NCI-H1694 treated with DMSO at 0.1 percent for 48 hours (cell line): ENCODE measurements at places on chromosomes 7 and 10.

- no peak for DNase-seq
Measured at GRCh38 chr10:51170518-51171245, 96.4 kb downstream of the PRKG1 start.

GRCh38 chr10:61986382-61986781 is 84.9 kb downstream of the ARID5B start:
- no peak for DNase-seq

DNA sequence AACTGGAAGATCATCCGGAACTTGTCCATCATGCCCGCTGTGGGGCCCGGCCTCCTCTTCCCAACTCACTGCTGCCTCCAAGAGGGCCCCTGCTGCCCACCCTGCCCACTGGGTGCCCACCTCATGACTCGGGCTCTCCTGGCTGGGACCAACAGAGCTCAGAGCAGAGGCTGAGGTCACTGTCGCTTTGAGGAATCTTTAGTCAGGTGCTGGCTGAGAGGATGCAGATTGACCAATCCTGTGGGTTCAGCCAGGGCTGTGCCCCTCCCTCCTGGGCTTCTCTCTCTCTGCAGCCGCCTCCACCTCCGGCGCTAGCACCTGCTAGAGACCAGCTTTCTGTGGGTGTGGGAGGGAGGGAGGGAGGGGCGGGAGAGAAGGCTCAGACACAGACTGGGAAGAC is at the start of gene CALHM1:
CALHM1 (minus strand) TSS at position 181 of the 400 bp plus-strand sequence; CDS start at position 32, 149 bp downstream.
- DNase-seq, result no peak

GRCh38 chr10:126373972-126374371 is 14.3 kb downstream of the ADAM12 start:
- no peak for DNase-seq

- DNase-seq, result peak; percentile 51
Measured at GRCh38 chr10:3043512-3044368, 23.6 kb upstream of the PFKP start.

GRCh38 chr10:4543938-4544533 is 282.0 kb upstream of the AKR1E2 start:
- no peak for DNase-seq

- DNase-seq, result no peak
Measured at GRCh38 chr10:36221101-36221500, 579.0 kb upstream of the FZD8 start.

DNA sequence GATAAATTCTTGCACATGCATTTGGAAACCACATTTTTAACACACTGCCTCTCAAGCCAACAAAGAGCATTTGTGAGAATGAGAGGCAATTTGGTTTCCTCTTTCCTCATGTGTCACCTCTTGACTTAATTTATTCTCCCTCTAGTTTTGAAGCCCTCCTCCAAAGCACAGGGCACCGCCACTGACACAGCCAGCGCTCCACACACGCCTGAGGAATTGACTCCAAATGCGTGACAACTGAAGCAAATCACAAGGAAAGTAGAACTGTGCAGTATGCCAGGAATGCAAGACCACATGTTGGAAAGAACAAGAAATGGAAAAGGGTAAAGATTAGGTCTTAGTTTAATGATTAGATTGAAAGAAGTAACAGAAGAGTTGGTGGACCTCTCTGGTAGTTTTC is 173.3 kb downstream of the LSM5 start:
- DNase-seq, result no peak

DNA sequence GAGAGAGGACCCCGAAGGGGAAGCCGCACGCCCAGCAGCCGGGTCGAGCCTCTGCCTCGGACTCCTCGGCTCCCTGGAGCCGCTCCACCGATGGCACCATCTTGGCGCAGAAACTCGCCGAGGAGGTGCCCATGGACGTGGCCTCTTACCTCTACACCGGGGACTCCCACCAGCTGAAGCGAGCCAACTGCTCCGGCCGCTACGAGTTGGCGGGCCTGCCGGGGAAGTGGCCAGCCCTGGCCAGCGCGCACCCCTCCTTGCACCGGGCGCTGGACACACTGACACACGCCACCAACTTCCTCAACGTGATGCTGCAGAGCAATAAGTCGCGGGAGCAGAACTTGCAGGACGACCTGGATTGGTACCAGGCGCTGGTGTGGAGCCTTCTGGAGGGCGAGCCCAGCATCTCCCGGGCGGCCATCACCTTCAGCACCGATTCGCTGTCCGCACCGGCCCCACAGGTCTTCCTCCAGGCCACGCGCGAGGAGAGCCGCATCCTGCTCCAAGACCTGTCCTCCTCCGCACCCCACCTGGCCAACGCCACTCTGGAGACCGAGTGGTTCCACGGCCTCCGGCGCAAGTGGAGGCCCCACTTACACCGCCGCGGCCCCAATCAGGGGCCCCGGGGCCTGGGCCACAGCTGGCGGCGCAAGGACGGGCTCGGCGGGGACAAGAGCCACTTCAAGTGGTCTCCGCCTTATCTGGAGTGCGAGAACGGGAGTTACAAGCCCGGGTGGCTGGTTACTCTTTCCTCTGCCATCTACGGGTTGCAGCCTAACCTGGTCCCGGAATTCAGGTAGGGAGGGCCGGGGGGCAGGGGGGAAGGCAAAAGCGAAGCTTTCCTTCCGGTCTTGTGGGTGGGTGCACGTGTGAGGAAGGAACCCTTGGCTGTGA is 973 bp downstream of the GPR158 start:
- no peak for DNase-seq

GRCh38 chr10:125926247-125926646 is 29.9 kb downstream of the FANK1 start:
- no peak for DNase-seq

DNA sequence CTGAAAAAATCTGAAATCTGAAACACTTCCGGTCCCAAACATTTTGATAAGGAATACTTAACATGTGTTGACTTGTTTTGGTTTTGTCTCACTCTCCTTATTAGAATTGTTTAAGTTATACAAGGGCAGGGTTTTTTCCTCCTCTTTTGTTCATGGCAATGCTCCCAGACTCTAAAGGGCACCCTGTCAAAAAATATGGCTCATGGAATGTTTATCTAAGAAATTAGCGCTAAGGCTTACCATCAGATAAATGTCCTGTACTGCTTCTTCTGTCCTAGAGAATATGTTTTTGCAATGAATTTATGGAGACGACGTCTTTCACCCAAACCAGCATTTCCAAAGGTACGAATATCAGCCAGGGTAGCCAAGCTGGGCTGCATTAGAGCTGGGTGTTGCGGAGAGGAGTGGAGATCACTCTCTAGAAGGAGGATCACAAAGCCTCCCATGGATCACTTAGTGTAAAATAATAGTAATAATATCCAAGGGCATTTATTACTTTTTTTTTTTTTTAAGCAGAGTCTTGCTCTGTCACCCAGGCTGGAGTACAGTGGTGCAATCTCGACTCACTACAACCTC is 46.8 kb downstream of the ERLIN1 start:
- DNase-seq, result no peak

DNA sequence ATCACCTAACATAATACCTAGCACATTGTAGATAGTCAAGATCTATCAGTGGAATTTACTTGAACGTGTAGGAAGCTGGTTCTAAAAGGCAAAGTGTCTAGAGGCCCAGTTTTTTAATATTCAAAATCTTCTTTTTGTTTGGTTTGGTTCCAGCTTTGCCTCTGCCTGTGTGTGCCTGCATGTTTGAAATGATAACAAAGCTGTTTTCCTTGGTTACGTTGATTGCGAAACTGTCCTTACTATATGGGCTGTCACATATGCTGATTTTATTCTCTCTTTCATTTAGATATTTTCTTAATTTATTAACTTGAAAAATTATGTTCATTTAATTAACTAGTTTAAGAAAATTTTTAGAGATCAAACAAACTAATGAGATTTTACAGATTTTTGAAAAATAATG is 237.3 kb downstream of the SEMA3A start:
- DNase-seq, result no peak
